ENCODE measurements at places on chromosomes 11 and 22.
A peak's percentile ranks its signal among the peaks of the same experiment; 100 is the strongest.

DNA sequence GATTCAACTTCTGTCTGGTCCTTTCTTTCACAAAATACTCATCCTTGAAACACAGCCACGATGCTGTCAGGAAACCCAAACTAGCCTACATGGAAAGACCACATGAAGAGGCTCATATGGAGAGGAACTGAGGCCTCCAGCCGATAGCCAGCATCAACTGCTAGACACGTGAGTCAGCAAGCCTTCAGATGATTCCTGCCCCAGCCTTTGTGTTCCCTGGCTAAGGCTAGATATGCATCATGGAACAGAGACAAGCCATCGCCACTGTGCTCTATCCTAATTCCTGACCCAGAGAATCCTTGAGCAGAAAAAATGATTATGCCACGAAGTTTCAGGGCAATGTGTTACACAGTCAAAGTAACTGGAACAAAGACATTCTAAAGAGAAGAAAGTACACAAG is 75.5 kb downstream of the ENTHD1 start:
- DNase-seq, result no peak

- DNase-seq, result peak; percentile 43
Measured at GRCh38 chr11:35227576-35228327, 88.8 kb downstream of the CD44 start.

GRCh38 chr22:43319661-43320486 is 23.3 kb downstream of the SCUBE1 start:
- no peak for DNase-seq

- DNase-seq, result no peak
Measured at GRCh38 chr22:36759481-36760159, 16.3 kb downstream of the IFT27 start.

DNA sequence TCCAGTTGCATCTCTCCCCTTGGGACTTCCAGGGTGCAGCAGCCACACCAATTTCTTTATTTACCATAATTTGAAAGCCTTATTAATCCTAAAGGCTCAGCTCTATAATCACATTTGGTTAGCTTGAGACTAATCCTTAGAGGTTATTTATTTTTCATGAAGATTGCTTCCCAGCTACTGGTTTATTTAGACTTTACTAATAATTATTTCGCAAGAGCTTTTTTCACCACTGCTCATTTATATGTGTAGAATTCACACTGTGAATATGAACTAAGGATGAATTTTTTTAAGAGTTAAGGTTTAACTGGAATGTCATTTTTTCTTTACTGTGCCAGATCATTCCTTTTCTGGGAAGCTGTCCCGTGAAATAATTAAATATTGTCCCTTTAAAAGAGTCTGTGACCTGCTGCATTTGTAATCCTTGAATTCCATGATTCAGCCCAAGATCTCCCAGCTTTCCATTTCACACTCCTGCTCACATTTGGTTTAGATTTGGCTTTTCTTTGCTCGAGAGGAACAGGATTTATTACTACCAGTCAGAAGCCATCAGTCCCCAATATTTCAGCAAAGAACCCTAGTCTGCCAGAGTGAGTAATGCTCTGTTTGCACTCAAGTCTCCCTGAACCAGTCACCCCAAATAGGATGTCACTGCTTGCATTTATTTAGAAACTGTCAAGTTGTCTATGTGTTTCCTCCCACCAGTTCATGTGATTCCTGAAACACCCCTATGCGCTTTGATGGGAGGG is 4.4 kb upstream of the CD44 start:
- no peak for DNase-seq

DNA sequence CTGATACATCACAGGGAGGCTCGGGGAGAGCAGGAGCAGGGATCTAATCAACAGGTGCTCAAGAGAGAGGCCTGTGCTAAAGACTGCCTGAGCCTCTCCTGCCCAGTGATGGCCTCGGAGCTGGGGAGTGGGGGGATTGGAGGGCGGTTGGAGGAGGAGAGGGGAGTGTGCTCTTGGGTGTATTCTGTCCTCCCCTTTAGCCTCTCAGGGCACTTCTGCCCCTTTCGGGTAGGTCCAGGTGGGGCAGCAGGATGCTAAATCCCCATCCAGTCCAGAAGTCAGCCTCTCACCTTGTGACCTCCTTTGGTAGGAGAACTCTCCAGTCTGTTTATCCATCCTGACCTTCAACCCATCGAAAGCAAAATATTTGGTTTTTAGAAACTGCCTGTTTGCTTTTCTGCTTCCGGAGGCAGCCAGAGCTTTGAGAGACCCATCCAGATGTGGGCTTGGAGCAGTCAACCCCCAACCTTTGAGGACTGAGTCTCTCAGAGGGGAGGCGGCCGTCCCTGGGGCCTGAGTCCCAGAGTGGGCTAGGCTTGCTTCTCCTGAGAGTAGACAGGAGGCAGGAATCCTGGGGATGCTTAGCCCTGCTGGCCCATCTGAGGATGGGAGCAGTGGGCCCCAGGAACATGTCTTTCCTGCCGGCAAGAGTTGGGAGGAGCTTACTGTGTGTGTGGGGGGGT is 105.2 kb upstream of the SYT13 start:
- DNase-seq, result no peak

DNA sequence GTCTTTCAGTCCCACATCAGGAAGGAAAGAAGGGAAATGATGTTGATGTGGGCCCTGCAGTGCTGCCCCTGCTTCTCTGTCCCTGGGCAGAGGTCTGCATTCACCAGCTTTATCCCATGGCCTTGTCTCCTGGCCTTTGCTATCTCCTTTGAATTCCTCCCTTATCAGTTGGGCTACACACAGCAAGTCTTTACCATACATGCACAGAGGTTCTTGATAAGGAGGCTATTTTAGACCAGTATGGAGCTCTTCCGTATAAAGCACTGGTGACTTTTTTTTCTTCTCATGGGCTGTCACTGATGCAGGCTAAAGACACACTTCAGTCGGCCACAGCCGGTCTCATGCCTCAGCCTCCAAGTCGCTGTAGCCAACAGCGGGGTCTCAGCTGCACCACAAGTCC is 20.2 kb downstream of the MYO18B start:
- DNase-seq, result no peak

- DNase-seq, result no peak
Measured at GRCh38 chr11:116033931-116034553, 529.8 kb upstream of the CADM1 start.

DNA sequence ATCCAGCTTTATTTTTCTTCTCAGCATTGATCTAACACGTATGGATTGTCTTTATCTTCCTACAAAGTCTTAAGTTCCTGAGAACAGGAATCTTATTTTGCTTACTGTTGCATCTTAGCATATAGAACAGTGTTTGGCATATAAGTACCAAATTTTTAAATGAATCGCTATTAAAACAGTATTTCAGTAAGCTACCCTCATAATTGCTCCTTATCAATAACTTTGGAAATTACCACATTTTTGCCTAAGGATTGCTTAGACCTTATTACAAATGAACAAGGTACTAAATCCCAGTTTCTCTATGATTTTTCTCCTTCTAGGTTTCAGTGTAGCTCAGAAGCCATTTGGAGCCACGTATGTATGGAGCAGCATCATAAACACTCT is 9.7 kb downstream of the DEPDC7 start:
- DNase-seq, result no peak

DNA sequence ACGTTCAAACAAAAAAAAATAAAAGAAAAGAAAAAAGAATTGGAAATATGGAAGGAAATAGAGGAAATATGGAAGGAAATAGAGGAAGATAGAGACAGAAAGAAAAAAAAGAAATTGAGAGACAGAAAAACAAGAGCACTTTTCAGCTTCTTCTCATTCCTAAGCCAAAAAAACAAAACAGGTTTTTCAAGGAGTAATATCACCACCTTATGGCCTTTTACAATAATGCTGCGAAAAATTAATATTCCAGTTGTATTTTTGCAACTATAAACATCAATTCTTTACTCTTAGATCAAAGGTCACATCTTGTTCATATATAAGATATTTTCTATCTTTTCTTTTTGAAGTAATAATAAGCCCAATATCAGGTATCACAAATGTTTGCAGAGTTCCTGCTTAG is 328.3 kb downstream of the FAT3 start:
- no peak for DNase-seq

Measured in NCI-H1048 (cell line).